ENCODE measurements at places on chromosomes 16 and 17. TPM values are rescaled to one million over a fixed set of nuclear protein-coding genes. Genes with fewer than 3 reads are reported as not detected.

The CLDN7 gene
- 0.99 TPM for total RNA-seq

GRCh38 chr16:75064403-75065148 lies 52.0 kb downstream of the LDHD start:
- H3K4me3 ChIP-seq = no peak overlapping the region
- no peaks in the 10 kb centered on the region for H3K36me3 ChIP-seq
- peaks cover 30% of the 10 kb centered on the region for H3K4me1 ChIP-seq
- no peak for DNase-seq
- no peak overlapping the region for H3K27ac ChIP-seq

The ZNF423 gene
- total RNA-seq = not detected

GRCh38 chr17:58047376-58048150 lies 35.7 kb upstream of the DYNLL2 start:
- no peak for DNase-seq
- no peak overlapping the region for H3K27ac ChIP-seq
- no peaks in the 10 kb centered on the region for H3K36me3 ChIP-seq

GRCh38 chr16:24516900-24517669 lies 22.3 kb upstream of the RBBP6 start:
- peak; percentile 52 for DNase-seq
- H3K27me3 ChIP-seq = no peaks in the 10 kb centered on the region
- no peak overlapping the region for H3K4me3 ChIP-seq
- no peak overlapping the region for H3K27ac ChIP-seq

The ZNF385C gene
- 0.28 TPM for total RNA-seq

- no peak overlapping the region for H3K27ac ChIP-seq
- peaks cover 26% of the 10 kb centered on the region for H3K4me1 ChIP-seq
- no peak overlapping the region for H3K4me3 ChIP-seq
- DNase-seq = no peak
These were observed 70.2 kb downstream of the CCDC182 start for GRCh38 chr17:57674894-57675293.

DNA sequence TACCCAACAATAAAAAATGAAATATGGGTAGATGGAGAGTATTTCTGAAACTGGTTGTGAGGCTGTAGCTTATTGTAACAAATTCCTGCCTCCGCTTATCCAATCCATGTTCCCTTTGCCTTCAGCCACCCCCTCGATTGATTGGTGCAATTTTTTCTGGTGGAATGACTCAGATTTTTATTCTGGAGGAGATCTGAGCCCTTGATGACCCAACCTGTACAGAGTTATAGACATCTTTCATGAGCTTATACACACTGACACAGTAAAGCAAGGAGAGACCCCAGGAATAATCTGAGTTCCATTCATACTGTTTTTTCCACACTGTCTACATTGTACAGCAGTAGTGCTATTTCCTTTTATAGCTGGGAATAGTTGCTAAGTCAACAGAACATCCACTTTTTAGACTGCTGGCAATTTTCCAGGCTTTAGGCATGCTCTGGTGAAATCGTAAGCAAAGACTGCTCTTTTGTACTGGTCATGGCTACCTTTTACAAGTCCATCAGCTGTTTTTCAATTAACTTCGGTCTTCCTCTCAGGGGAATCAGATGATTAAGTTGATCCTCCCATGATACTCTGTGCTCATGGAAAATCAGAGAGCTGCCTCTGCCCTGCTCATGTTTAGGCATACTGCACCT lies 30.1 kb downstream of the CCL4 start:
- H3K4me3 ChIP-seq = no peak overlapping the region
- DNase-seq = no peak

The PPP1R27 gene
- total RNA-seq = not detected

DNA sequence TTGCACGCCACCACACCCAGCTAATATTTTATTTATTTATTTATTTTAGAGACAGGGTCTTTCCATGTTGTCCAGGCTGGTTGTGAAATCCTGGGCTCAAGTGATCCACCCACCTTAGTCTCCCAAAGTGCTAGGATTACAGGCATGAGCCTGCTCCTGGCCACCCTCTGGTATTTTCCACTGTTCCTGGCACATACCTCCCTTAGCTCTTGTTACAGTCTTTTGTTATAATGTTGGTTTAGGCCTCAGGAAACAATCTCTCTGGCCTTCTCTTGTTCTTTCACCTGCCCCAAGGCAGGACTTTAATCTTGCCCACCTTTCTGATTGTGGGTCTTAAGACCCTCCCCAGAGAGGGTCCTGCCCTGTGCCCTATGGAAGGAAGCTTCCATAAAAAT lies 3.6 kb upstream of the CYTH1 start:
- no peak overlapping the region for H3K4me3 ChIP-seq
- H3K27me3 ChIP-seq = no peaks in the 10 kb centered on the region
- H3K4me1 ChIP-seq = peaks cover 78% of the 10 kb centered on the region
- no peak for DNase-seq
- H3K27ac ChIP-seq = peak overlapping the region; percentile 51
- H3K36me3 ChIP-seq = no peaks in the 10 kb centered on the region

The GPRC5C gene
- total RNA-seq = 0.60 TPM

GRCh38 chr16:1492923-1493745 lies at the start of gene TELO2:
Gene TELO2 (plus strand): TSS chr16:1493360. CDS start chr16:1494282, 922 bp downstream.
- no peaks in the 10 kb centered on the region for H3K27me3 ChIP-seq
- DNase-seq = peak; percentile 86
- H3K27ac ChIP-seq = peak within 1 kb of the TSS; percentile 88
- peak within 1 kb of the TSS; percentile 86 for H3K4me3 ChIP-seq

DNA sequence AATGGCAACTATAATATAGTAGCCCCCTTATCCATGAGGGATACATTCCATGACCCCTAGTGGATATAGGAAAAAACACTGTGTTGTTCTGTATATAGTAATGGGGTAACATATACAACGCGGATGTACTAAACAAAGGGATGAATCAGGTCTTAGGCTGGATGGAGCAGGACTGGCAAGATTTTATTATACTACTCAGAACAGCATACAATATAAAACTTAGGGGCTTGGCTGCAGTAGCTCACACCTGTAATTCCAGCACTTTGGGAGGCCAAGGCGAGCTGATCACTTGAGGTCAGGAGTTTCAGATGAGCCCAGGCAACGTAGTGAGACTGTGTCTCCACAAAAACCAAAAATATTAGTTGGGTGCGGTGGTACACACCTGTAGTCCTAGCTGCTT lies 26.8 kb downstream of the VMP1 start:
- H3K27me3 ChIP-seq = no peaks in the 10 kb centered on the region
- peaks cover 17% of the 10 kb centered on the region for H3K36me3 ChIP-seq
- H3K4me1 ChIP-seq = peaks cover 6% of the 10 kb centered on the region
- no peak for DNase-seq
- H3K4me3 ChIP-seq = no peak overlapping the region

The KRTAP1-5 gene
- total RNA-seq = not detected

DNA sequence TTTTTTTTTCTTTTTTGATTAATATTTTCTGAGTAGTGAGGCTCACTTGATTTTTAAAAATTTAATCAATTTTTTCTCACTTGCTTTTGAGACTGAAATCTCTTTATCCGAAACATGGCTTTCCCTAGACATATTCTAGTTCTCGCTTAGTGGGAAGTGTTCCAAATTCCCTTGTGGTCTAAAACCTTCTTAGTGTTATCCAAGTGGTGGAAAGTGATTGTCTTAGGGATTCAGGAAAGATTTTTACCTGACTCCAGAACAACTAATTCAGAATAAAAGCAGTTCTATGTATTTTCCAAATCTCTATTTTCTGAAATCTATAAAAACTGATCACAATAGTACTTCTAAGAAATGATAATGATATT lies 178.8 kb downstream of the MAP2K6 start:
- H3K36me3 ChIP-seq = no peaks in the 10 kb centered on the region
- no peaks in the 10 kb centered on the region for H3K27me3 ChIP-seq
- no peak overlapping the region for H3K27ac ChIP-seq
- H3K4me1 ChIP-seq = no peaks in the 10 kb centered on the region
- DNase-seq = no peak
